ENCODE measurements at places on chromosomes 3 and 15.

GRCh38 chr3:179673523-179673922 lies 20.7 kb downstream of the USP13 start:
- no peak for DNase-seq

DNA sequence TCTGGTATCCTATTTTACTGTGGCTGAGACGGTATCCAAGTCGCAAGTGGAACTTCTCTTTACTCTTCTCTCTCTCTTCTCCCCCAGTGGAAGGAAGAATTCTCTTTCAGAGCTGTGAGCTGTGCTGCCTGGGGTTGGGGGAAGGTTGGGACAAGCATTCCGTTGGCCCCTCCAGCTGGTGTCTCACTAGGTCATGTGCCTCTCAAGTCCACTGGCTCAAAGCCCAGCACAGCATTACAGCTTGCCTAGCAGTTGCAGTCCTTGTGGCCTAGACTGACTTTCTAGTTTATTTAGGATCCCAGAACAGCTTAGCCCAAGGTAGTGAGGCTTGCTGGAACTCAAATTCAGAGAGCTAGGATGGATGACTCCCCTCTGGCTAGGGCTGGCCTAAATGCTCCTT lies 76.1 kb upstream of the SPATA16 start:
- no peak for DNase-seq

DNA sequence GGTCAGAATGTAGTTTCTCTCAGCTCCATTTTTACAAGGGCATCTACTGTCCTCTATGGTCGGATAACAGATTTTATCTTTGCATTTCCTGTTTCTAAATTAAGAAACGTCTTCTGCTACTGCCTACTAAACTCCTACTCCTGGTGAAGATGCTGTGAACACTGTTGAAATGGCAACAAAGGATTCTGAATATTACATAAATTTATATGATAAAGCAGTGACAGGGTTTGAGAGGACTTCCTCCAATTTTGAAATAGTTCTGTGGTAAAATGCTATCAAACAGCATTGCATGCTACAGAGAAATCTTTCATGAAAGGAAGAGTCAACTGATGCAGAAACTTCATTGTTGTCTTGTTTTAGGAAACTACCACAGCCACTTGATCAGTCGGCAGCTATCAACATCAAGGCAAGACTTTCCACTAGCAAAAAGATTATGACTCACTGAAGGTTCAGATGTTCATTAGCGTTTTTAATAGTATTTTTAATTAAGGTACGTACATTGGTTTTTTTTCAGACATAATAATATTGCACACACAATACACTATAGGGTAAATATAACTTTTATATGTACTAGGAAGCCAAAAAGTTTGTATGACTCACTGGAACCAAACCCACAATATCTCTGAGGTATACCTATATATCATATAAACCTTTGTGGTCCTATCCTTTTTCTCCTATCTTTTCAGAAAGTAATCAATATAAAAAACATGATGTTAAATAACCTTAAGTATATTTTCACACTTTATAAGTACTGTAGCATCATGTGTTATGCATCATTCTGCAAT lies 156.1 kb downstream of the STAG1 start:
- DNase-seq: no peak

- no peak for DNase-seq
These were observed 22.5 kb downstream of the CHST14 start for GRCh38 chr15:40493089-40493840.

- DNase-seq: no peak
These were observed 752 bp downstream of the CEP63 start for GRCh38 chr3:134486577-134487041.

GRCh38 chr3:195900436-195901355 lies 7.7 kb downstream of the TNK2 start:
- no peak for DNase-seq

- no peak for DNase-seq
These were observed 393.2 kb downstream of the SOX2 start for GRCh38 chr3:182104881-182105280.

GRCh38 chr15:27399241-27399640 lies 428.3 kb downstream of the GABRG3 start:
- no peak for DNase-seq

DNA sequence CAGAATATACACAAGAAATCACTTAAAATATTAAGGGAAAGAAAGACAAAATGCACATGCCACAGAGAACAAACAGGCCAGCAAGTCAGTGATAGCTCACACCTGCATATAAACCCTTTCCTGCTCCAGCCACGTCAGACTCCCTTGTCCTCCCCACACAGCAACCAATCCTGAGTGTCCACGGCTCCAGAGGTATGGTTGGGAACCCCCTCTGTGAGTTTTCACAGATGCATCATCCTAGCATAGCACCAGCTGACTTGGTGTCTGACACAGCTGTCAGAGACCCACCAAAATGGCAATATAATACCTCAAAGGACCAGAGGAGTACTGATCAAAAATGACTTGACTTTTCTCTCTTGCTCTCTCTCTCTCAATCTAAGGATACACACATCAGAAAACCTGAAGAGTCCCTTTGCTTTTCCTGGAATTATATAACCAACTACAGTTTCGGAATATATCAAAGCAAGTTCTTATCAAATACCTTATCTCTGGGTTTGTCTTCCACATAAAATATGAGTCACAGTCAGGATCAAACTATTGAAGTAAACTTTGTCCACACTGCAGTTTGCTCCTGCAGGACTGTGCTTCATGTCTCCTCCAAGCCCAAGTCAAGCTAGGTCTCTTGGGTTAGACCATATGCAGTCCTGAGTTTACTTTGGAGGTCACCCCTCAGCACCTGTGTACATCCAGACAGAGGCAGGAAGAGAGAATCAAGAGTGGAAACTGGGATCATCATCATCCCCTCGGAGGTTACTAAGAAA lies 187.1 kb upstream of the THBS1 start:
- no peak for DNase-seq

GRCh38 chr3:10352146-10352911 lies 31.4 kb upstream of the SEC13 start:
- no peak for DNase-seq

- DNase-seq: no peak
These were observed at the start of gene TTC23 for GRCh38 chr15:99249270-99249841. Gene TTC23 (minus strand): TSS chr15:99249581. CDS start chr15:99228712, 20,869 bp downstream.

DNA sequence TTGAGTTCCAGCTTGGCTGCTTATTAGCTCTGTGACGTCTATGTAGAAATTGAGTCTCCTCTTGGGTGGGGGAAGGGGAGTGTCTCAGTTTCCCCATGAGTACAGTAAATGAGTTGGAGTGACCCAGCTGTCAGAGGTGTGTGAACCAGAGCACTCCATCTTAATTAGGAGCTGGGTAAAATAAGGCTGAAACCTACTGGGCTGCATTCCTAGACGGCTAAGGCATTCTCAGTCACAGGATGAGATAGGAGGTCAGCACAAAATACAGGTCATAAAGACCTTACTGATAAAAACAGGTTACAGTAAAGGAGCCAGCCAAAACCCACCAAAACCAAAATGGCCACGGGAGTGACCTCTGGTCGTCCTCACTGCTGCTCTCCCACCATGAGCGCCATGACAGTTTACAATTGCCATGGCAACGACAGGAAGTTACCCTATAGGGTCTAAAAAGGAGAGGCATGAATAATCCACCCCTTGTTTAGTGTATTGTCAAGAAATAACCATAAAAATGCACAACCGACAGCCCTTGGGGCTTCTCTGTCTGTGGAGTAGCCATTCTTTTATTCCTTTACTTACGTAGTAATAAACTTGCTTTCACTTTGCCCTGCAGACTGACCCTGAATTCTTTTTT lies 222.4 kb downstream of the CACNA2D3 start:
- no peak for DNase-seq

GRCh38 chr3:4078903-4079302 lies 224.3 kb upstream of the SETMAR start:
- DNase-seq: no peak

DNA sequence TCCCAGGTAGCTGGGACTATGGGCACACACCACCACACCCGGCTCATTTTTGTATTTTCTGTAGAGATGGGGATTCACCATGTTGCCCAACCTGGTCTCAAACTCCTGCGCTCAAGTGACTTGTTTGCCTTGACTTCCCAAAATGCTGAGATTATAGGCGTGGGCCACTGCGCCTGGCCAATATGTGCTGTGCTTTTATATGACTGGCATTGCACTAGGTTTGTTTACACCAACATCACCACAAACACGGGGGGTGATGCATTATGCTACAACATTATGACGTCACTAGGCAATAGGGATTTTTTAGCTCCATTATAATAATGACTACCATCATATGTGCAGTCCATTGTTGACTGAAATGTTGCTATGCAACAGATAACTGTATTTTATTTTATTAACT lies 6.9 kb downstream of the APH1B start:
- no peak for DNase-seq

- DNase-seq: no peak
These were observed 174.5 kb downstream of the FNDC3B start for GRCh38 chr3:172213904-172214303.

GRCh38 chr15:67407786-67408185 lies 113.1 kb upstream of the C15orf61 start:
- no peak for DNase-seq

DNA sequence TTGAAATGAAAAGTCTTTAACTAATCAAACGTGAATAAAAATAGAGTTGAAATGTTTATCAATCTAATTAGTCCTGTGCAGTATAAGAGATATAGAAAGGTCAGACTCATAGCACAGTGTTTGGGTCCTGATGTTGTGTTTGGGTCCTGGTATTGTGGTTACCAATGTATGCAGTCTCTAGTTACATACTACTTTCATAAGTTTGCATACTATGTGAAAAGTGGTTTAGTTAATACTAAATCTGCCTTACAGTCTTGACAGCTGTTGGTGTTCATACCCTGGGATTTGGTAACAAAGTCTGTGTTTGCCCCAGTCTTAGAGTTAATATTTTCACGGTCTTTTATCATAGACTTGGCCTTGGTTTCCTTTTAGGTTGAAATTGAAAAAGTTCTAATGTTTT lies 41.7 kb downstream of the KIF15 start:
- DNase-seq: no peak

All from stimulated activated CD4-positive, alpha-beta T cell treated with anti-CD3 and anti-CD28 coated beads, Interleukin-15, amount 100 ng/mL, for 1 hour (primary cell).